ENCODE measurements at places on chromosomes 3 and 15. TPM values are rescaled to one million over a fixed set of nuclear protein-coding genes. Genes with fewer than 3 reads are reported as not detected.
A peak's percentile ranks its signal among the peaks of the same experiment; 100 is the strongest.

- DNase-seq, result no peak
- no peak overlapping the region for H3K4me3 ChIP-seq
- H3K27me3 ChIP-seq, result peaks cover 3% of the 10 kb centered on the region
- H3K4me1 ChIP-seq, result peaks cover 5% of the 10 kb centered on the region
Measured at GRCh38 chr3:99544786-99545281, 93.6 kb upstream of the COL8A1 start.

STAB1 gene
- total RNA-seq, result 0.16 TPM

- no peak overlapping the region for H3K4me3 ChIP-seq
- no peaks in the 10 kb centered on the region for H3K27me3 ChIP-seq
- H3K4me1 ChIP-seq, result no peaks in the 10 kb centered on the region
- no peak for DNase-seq
- no peaks in the 10 kb centered on the region for H3K36me3 ChIP-seq
Measured at GRCh38 chr15:42151141-42151561, 5.3 kb downstream of the PLA2G4F start.

LHFPL4 gene
- not detected for total RNA-seq

- H3K4me3 ChIP-seq, result no peak overlapping the region
- H3K36me3 ChIP-seq, result peaks cover 26% of the 10 kb centered on the region
- no peak overlapping the region for H3K27ac ChIP-seq
- no peaks in the 10 kb centered on the region for H3K27me3 ChIP-seq
Measured at GRCh38 chr3:167671878-167672427, 18.2 kb upstream of the WDR49 start.

DNA sequence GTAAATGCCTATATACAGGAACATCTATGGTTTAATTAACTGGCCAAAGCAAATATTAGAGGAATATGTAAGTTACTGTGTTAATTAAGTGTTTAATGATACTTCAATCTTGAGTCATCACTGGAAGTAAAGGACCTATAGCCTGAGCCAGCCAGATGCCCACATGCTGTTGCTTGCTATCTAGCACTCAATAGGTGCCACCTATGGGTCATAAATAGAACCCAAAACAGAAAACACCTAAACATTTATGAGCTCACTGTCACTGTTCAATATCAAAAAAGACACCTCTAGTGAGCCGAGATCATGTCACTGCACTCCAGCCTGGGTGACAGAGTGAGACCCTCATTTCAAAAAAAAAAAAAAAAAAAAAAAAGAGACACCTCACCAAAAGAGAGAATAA is 48.4 kb upstream of the IP6K2 start:
- H3K27ac ChIP-seq, result no peak overlapping the region
- no peak overlapping the region for H3K4me3 ChIP-seq
- no peaks in the 10 kb centered on the region for H3K4me1 ChIP-seq

GRCh38 chr15:81097116-81097889 is 36.8 kb upstream of the CFAP161 start:
- peaks cover 9% of the 10 kb centered on the region for H3K27me3 ChIP-seq
- no peak for DNase-seq
- H3K27ac ChIP-seq, result no peak overlapping the region
- H3K36me3 ChIP-seq, result no peaks in the 10 kb centered on the region
- H3K4me1 ChIP-seq, result peaks cover 19% of the 10 kb centered on the region

GOLGA8T gene
- not detected for total RNA-seq

FMN1 gene
- not detected for total RNA-seq

DNA sequence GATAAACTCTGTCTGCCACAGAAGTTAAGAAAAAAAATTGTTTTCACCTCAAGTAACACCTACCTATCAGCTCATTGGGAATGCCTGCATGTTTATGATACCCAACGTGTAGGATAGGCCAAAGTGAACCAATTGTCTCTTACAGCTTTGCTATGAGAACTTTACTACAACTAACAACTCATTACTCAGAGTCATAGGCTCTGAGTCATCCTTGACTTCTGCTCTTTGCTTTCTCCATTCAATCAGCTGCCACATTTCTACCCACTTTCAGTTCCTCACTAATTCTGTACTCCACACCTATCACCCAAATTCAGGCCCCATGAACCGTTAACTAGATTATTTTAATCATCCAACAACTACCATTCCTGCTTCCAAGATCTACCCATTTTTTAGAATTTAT is 843.9 kb downstream of the TUSC7 start:
- no peak overlapping the region for H3K4me3 ChIP-seq
- no peaks in the 10 kb centered on the region for H3K36me3 ChIP-seq
- H3K4me1 ChIP-seq, result no peaks in the 10 kb centered on the region
- DNase-seq, result no peak
- H3K27me3 ChIP-seq, result no peaks in the 10 kb centered on the region
- H3K27ac ChIP-seq, result no peak overlapping the region

- no peak overlapping the region for H3K4me3 ChIP-seq
Measured at GRCh38 chr3:8554696-8555095, 53.1 kb downstream of the LMCD1 start.

DNA sequence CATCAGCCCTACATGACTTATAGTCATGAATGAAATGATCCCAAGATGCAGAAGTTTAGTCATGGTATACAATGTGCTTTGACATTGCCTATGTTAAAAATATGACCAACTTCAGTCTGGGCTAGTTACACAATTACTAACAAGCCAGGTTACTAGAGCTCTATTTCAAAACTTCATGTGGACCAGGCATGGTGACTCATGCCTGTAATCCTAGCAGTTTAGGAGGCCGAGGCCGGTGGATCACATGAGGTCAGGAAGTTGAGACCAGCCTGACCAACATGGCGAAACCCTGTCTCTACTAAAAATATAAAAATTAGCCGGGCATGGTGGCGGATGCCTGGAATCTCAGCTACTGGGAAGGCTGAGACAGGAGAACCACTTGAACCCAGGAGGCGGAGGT is 613.0 kb downstream of the CADM2 start:
- no peak for DNase-seq
- H3K27me3 ChIP-seq, result no peaks in the 10 kb centered on the region

GRCh38 chr3:162192340-162193029 is 695.9 kb downstream of the OTOL1 start:
- no peaks in the 10 kb centered on the region for H3K36me3 ChIP-seq
- no peak for DNase-seq
- H3K27me3 ChIP-seq, result no peaks in the 10 kb centered on the region
- H3K4me1 ChIP-seq, result no peaks in the 10 kb centered on the region
- H3K27ac ChIP-seq, result no peak overlapping the region
- no peak overlapping the region for H3K4me3 ChIP-seq

DNA sequence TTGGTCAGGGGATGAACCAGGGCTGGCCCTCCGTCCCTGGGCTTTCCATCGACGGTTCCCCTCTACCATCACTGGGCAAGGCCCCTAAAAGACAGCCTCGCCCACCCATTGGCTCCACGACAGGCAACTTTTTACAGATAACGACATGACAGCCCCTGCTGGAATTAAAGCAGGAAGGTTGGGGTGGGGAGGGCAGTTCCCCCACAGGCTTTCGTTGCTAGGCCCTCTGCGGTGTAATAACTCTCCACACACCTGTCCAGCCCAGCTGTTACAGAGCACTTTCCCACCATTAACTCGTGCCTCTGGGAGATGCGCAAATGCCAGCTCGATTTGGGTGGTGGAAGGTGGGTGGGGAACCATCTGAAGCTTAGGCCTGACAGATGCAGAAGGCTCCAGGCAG is 264.2 kb upstream of the TLE3 start:
- peaks cover 19% of the 10 kb centered on the region for H3K27me3 ChIP-seq
- no peak overlapping the region for H3K4me3 ChIP-seq
- no peaks in the 10 kb centered on the region for H3K4me1 ChIP-seq
- no peak overlapping the region for H3K27ac ChIP-seq

DNA sequence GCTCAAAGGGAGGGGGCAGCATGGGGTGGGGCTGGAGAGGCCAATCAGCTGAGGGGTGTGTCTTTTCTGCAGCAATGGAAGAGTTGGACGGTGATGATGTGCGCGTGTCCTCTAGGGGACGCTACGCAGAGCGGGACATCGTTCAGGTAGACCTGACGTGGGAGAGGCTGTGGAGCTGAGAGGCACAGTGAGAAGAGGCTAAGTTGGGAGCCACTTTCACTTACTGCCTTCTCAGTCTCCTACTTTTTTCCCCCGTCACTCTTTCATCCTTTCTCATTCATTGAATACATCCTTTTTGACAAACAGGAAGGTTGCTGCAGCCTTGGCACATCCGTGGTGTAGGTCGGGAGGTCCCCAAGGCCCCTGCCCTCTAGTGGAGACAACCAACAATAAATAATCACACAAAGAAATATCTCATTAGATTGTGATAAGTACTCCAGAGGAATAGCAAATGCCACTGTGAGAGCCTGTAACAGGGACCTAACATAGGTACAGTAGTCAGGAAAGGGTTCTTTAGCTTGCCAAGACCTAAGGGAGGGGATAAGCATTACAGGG is 4.4 kb upstream of the BRPF1 start:
- peak overlapping the region; percentile 66 for H3K4me3 ChIP-seq
- H3K4me1 ChIP-seq, result peaks cover 22% of the 10 kb centered on the region
- H3K27ac ChIP-seq, result peak overlapping the region; percentile 70
- no peaks in the 10 kb centered on the region for H3K36me3 ChIP-seq

SLC28A1 gene
- not detected for total RNA-seq

RAD51 gene
- total RNA-seq, result 62.4 TPM

CACNA1D gene
- 1.2 TPM for total RNA-seq

DNA sequence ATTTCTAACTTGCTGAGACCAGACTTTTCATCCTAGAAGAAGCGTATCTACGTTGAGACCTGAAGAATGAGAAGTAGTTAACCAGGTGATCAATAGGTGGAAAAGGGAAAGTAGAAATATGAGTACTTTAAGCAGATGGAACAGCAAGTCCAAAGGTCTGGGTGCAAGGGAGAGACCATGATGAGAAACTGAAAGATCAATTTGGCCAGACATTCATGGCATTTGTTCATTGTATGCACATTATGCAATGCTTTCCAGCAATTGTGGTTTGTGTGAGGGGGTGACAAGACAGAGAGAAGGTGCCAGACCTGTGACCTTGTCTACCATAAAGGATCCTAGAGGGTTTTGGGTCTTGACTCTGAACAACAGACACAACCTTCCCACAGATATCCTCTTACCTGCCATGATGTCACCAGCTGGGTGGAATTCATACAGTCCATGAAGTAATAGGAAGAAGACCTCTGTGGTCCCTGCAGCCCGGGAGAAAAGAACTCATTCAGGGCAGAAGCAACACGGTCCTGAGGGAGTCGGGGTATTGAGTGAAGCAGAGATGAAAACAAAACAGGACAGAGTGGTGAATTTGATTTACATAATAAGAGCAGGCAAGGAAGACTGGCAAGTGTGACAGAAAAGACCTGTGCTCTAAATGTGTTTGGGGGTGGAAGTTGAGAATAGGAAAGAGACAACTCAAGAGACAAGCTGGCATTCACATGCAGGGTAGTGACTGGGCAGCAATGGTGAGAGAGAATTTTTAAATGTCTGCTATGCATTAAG is 63.4 kb upstream of the PSMD6 start:
- no peak for DNase-seq
- no peaks in the 10 kb centered on the region for H3K36me3 ChIP-seq
- H3K27ac ChIP-seq, result no peak overlapping the region
- H3K4me1 ChIP-seq, result no peaks in the 10 kb centered on the region
- H3K27me3 ChIP-seq, result no peaks in the 10 kb centered on the region

- peak overlapping the region; percentile 78 for H3K27ac ChIP-seq
- peaks cover 39% of the 10 kb centered on the region for H3K4me1 ChIP-seq
- peak overlapping the region; percentile 66 for H3K4me3 ChIP-seq
- DNase-seq, result peak; percentile 49
- no peaks in the 10 kb centered on the region for H3K27me3 ChIP-seq
- peaks cover 20% of the 10 kb centered on the region for H3K36me3 ChIP-seq
Measured at GRCh38 chr15:43749690-43750345, 3.6 kb downstream of the PDIA3 start.

ANP32A gene
- total RNA-seq, result 275 TPM

GRCh38 chr3:112011376-112011940 is 12.7 kb downstream of the TAGLN3 start:
- H3K27ac ChIP-seq, result no peak overlapping the region
- DNase-seq, result no peak
- H3K4me3 ChIP-seq, result no peak overlapping the region
- H3K4me1 ChIP-seq, result peaks cover 28% of the 10 kb centered on the region

DNA sequence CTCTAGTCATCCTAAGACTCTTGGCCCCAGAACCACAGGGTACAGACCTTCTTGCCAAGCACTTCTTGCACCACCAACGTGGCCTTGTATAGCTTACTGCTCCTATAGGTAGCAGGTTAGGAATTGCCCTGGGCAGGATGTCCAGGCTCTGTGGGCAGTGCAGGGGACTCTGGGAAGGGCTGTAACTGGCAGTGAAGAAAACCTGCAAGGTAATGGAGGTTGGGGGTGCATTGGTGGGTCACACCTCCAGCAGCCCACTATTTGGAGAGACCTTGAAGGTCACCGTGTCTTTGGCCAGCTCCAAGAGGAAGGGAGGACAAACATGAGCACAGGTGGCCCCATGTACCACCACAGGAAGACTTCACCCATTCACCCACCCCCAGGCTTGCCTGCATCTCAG is 21.3 kb upstream of the XYLB start:
- H3K27me3 ChIP-seq, result peaks cover 12% of the 10 kb centered on the region
- no peak overlapping the region for H3K27ac ChIP-seq
- H3K4me3 ChIP-seq, result no peak overlapping the region
- DNase-seq, result no peak

GP9 gene
- total RNA-seq, result not detected

FRG2C gene
- not detected for total RNA-seq

TGM5 gene
- total RNA-seq, result not detected

GRCh38 chr3:132351222-132351806 is 34.1 kb downstream of the ACP3 start:
- no peak overlapping the region for H3K4me3 ChIP-seq
- H3K36me3 ChIP-seq, result no peaks in the 10 kb centered on the region
- peaks cover 5% of the 10 kb centered on the region for H3K4me1 ChIP-seq
- H3K27me3 ChIP-seq, result no peaks in the 10 kb centered on the region
- H3K27ac ChIP-seq, result no peak overlapping the region

RETNLB gene
- not detected for total RNA-seq

DNA sequence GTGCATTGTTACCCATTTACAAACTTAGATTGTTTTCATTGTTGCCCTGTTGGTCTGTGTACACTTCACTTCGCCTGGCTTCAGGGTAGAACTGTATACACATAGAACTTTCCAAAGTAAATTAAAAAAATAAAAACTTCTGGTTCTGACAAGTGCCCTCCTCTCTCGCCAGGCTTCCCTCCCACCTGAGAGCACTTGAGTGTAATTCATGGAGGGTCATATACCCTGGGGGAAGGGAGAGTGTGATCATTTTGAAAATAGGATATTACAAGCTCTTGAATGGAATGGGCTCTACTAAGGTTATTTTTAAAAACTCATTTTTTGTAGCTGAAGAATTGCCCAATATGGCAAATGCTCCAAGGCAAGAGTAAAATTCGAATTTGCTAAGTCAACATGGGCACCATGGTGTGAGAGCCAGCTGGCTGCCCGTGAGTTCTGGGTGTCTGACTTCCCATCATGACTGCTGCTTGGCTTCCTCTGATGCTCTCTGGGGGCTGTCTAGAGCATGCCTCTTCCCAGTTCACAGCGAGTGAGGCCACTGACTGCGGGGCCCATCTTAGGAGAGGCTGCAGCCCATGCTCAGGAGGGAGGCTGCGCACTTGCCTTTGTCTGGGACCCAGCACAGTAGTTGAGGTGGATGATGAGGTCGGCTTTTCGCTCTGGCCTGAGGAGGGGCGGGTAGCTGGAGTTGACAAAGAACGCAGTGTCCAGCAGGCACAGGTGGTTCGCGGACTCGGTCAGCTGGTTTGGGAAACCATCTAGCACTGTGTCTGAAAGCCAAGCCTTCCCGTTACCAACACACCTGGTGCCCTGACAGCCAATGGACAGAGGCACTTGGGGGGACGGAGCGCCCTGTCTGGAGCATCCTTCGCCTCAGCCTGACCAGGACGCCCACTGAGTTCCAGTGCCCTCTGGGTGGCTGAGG is 13.1 kb upstream of the EHD4 start:
- H3K27me3 ChIP-seq, result no peaks in the 10 kb centered on the region
- no peak for DNase-seq
- H3K4me1 ChIP-seq, result peaks cover 25% of the 10 kb centered on the region
- no peak overlapping the region for H3K4me3 ChIP-seq
- no peak overlapping the region for H3K27ac ChIP-seq

Data from activated T-helper 1 cell treated with anti-CD3 and anti-CD28 coated beads, Interleukin-12 subunit alpha, Interleukin-12 subunit beta, Interleukin-2, Interleukin-4 antibody, amounts not matched to agents 30 ng/mL and 10 ng/mL and 1 ng/mL, durations not matched to agents 14 hours and 24 hours and 36 hours (primary cell).